ENCODE measurements at places on chromosomes 3 and 15.

GRCh38 chr3:179565496-179565895 is 2.8 kb downstream of the ACTL6A start:
- no peak for DNase-seq

DNA sequence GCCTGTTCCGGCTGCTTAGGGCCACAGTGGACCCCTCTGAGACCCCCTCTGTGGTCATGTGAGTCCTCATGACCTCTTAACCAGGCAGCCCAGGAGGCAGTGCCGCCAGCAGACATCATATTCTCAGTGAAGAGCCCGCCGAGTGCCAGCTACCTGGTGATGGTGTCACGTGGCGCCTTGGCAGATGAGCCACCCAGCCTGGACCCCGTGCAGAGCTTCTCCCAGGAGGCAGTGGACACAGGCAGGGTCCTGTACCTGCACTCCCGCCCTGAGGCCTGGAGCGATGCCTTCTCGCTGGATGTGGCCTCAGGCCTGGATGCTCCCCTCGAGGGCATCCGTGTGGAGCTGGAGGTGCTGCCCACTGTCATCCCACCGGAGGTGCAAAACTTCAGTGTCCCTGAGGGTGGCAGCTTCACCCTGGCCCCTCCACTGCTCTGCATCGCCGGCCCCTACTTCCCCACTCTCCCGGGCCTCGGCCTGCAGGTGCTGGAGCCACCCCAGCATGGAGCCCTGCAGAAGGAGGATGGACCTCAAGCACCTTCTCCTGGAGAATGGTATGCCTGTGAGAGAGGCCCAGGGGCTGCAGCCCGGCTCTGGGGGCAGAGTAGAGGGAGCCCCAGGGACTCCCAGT is 176.1 kb downstream of the TBC1D2B start:
- DNase-seq: no peak

DNA sequence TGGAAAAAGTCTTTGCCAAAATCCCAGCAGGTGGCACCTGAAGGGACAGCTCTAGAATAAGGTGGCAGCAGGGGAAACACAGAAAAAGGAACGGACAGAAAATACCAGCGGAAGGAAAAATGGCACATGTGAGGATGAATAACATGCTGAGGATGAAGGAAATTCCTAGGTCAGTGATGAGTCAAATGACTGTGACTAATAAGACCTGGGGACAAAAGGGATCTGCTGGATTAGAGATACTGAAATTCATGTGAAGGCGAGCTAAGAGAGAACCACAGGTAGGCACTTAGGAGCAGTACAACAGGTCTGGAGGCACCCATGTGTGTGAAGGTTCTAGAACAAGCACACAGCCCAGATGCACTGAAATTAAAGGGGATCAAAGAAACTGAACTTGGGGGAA is 482.5 kb downstream of the FOXP1 start:
- DNase-seq: no peak

GRCh38 chr3:50491023-50491422 is 12.4 kb downstream of the CACNA2D2 start:
- no peak for DNase-seq

DNA sequence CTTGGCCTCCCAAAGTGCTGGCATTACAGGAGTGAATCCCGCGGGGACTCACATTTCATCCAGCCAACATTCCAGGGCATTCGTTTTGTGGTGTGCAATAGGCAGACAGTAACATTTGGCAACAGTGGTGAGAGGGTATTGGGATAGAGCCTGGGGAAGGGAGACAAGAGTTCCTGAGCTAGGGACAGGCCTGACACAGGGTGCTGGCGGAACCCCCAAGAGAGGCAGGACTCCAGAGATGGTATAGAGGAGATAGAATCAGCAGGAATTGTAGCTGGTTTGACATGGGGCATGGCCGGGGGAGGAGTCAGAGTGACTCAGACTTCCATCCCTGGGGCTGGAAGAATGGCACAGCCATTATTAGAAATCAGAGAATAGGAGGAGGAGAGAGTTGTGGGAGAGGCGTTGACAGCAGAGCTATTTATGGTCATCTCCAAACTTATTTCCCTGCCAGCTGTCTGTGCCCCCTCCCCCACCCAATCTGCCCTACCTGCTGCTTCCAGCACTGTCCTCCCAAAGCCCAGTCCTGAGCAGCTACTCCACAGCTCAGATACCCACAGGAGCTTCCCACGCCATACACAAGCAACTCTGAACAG is 4.4 kb upstream of the IDH2 start:
- DNase-seq: no peak

DNA sequence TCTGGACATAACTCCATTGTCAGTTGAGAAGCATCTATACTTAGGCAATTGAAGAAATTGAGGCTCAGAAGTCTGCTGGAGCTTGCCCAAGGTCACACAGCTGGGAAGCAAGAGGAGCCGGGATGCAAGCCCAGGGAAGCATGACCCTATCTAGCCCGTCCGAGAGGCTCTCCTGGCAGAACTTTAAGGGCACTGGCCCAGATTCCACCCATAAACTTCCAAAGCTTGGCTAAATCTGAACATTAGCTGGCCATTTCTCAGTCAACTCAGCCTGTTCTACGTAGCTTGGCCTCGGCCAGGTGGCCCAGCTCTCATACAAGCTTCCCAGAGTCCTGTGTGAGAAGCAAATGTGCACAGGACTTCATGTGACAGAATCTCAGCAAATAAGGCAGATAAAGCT is 75.8 kb downstream of the LRIG1 start:
- no peak for DNase-seq

- no peak for DNase-seq
Measured at GRCh38 chr3:119639494-119640350, 20.7 kb downstream of the POPDC2 start.

DNA sequence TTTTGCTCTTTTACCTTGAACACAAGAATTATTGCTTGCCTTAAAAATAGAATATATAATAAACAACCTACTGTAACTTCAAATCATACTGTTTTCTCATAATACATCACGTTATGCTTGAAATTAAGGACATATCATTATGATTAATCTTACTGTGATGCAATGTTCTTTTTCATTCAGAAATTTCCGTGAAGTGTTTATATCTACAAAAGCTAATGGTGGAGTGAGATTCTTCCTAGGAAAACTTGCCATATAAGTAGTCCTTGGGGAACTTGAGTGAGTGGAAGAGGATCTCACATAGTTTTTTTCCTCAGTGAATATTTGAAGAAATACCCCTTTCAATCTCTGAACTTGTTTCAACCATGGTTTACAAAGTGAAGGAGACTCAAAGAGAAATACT is 498.7 kb upstream of the CBLB start:
- no peak for DNase-seq

GRCh38 chr3:127964816-127965215 is 49.8 kb downstream of the KBTBD12 start:
- DNase-seq: no peak

Data from stimulated activated CD4-positive, alpha-beta T cell treated with anti-CD3 and anti-CD28 coated beads, Interleukin-15, amount 100 ng/mL, for 1 hour (primary cell).